ENCODE measurements at places on chromosomes 12 and 14.

GRCh38 chr14:103624860-103625259 is 4.2 kb upstream of the KLC1 start:
- DNase-seq = peak; percentile 75

DNA sequence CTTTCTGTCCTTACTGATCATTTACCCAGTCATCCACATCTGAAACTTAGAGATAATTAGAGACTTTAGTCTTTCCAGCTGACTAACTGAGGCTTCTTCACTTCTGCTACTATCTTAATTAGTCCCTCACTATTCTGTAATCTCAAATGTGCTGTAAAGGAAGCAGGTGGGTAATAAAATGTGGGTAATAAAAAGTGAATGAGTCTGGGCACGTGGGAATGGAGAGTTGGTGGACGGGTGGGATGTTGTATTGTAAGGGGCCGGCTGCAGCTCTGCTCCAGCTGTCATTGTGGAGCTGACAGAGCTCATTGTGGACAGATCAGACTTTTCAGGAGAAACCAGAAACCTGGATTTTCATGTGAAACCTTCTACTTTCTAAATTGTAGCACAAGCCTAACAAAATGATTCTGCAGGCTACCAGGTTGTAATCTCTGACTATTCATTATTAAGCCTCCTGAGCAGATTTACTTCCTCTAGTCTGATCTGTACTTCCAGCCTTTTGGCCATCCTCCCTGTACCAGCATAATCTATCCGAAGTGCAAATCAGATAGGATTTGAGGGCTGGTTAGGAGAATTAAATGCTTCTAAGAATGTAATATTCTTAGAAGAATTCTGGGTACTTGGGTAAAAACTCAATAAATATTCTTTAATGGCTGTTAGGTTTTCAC is 42.0 kb upstream of the BMAL2 start:
- DNase-seq = no peak

- DNase-seq = no peak
Measured at GRCh38 chr12:133220521-133220920, 15.2 kb downstream of the ANHX start.

GRCh38 chr12:79085106-79085682 is 220.6 kb downstream of the SYT1 start:
- no peak for DNase-seq

DNA sequence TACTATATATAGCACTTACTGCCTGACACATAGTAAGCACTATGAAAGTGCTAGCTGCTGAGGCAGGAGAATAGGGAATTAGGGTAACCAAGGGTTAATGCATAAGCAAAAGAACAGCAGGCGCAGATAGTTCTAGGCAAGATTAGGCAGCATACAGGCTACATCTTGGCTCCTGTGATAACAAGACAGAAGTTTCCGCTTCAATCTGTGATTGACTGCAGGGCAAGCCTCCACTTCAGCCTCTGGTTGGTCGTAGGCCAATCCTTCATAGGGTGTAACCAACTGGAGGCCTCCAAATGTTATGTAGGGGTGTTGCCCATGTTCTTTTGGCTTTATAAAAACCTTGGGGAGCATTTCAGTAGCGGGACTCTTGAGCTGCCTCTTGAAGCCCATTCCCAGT is 46.9 kb downstream of the KLHL28 start:
- no peak for DNase-seq

- DNase-seq = no peak
Measured at GRCh38 chr14:69321601-69322330, 61.8 kb downstream of the GALNT16 start.
